Cardiac septum (tissue), 1 donor: ENCODE measurements at places on chromosomes 5 and 9.

DNA sequence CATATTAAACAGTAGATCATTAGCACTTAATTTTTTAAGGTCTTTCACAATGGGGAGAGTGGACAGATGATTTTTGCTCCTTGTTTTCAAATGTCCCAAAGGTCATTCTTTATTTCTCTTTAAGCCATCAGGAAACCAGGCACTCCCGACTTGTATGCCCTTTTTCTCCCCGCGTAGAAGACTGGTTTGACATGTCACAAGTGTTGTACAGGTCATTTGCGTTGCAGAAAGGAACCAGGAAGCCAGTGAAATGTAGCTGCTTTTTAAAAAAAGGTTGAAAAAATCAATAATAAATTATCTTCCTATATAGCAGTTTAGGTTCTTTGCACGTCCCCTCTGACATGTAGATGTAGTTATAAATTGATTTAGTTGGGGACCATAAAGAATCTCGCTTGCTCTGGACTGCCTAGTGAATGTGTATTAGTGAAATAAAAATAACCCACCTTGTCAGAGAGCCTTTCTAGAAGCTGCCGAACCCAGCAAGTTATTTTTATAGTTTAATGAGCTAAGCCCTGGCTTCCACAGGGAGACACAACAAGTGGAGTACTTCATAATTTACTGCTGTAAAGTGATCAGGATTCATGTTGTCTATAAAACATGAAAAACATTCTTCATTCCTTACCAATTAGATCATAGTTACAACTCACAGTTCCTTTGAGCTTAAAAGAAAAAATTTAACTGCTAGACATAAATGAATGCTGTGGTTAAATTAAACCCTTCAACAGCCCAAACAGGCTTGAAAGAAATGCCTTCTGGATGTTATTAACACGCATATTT, 404.6 kb downstream of the CSNK1G3 start:
- no peak for DNase-seq

- DNase-seq, result no peak
Measured at GRCh38 chr9:131960851-131961495, 118.7 kb downstream of the MED27 start.

- DNase-seq, result no peak
Measured at GRCh38 chr5:9625731-9626130, 4.4 kb downstream of the TAS2R1 start.

GRCh38 chr5:41275813-41276512, 62.6 kb upstream of the C6 start:
- no peak for DNase-seq

DNA sequence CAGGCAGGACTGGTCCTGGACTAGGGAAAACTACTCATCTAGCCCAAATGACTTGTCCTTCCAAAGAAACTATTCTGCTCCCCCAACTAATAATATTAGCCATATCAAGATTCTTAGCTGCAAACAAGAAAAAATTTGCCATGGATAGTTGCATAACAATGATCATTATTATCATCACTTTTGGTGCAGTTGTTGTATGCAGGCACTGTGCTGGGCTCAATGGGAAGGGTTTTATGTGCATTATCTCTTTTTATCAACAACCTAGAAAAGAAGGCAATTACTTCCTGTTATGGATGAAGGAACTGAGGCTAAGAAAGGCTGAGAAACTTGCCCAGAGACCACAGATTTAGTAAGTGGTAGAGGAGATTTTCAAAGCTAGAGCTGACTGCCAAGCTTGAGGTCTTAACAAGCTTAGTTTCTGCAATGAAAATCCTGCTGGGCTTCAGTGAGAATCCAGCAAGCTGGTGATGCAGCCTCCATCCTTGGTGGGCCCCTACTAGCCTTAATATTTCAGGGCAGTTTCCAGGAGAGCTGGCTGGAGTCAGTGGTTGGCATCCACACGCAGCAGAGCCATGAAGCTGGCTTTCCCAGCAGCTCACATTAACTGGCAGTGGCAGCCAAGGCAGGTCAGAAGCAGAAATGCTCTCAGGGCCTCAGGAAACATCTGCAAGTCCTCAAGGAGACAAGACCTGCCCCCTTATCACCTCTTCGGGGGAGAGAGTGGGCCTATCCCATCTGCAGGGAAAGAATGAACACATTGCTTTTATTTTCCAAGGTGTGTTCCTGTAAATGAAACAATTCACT, 20.5 kb upstream of the MEGF9 start:
- no peak for DNase-seq

DNA sequence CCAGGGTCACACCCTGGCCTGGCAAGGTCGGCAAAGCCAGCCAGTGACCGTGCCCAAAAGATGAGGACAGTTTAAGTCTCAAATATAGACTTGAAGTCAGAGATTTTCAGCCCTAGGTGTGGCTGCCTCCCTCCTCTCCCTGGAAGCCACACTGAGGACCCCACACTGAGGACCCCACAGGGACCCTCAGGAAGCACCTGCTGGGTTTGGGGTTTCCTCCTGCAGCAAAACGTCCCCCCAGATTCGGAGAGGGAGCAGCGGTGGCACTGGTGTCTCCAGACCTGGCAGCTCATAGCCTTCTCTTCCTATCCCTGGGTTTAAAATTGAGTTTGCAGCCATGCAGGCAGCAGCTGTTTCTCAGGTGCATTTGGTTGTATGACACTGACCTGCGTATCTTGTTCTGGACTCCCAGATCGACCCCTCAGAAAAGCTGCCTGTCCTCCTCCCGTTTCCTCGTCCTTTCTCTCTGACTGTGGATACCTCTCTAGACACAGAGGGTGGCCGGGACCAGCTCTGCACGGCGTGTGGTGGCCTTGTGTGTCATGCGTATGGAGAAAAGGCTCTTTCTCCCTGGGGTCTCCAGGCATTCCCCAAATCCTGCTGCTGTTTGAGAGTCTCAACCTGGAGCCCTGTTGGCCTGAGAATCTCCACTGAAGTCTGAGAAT, 36.6 kb downstream of the MRPL36 start:
- DNase-seq, result peak; percentile 66
